ENCODE measurements at places on chromosomes 6 and 20.

- DNase-seq = no peak
Observed at GRCh38 chr6:384898-385297, 6.7 kb upstream of the IRF4 start.

GRCh38 chr6:131982740-131983259 lies 31.6 kb upstream of the CCN2 start:
- no peak for DNase-seq

DNA sequence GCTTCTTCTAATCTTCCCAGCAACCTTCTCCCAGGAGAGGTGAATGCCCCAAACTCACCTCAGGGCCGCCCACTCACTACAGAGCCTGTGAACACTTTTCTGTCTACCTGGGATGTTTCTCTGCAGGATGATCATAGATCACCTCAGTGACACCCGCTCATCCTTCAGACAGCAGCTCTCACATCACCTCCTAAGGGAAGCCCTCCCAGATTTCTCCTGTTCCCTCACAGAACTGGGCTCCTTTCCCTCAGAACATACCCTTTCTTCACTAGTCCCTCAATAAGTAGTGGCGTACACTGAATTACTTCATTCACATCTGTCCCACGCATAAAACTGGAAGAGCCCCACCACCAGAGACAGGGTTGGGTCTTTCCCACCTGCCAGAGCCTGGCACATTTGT lies 57.8 kb downstream of the CDK5RAP1 start:
- no peak for DNase-seq

GRCh38 chr6:16721977-16722376 lies 39.3 kb downstream of the ATXN1 start:
- DNase-seq = peak; percentile 11

GRCh38 chr6:48087448-48087847 lies 23.5 kb downstream of the PTCHD4 start:
- no peak for DNase-seq

DNA sequence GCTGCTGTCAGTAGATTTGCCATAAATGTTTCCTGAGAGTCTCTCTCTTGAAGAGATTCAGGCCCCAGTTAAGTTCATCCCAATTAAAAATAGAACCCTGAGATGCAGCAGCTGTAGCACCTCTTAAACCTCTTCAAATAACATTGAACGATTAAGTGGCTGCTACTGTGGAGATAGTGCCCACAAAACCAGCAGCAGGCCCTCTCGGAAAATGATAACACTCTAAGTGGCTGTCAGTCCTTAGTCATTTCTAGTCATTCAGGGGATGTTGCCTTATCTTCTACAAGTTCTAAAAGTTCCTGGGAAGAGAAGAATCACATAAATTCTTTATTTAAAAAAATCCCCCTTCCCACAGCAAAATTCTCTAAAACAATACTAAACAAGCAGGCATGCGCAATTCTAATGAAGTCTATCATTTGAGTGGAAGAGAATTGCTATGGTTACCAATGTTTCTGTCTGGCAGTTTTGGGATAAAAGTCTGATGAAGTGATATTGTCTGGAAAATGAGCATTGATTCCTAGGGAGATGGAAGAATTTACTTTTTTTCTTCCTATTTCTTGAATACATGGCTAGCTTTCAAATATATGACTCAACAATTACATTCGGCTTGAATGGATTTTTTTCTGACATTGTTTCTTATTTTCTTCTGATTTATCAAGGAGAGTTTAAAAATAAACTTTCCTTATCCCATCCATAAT lies 131.9 kb downstream of the TRMT11 start:
- no peak for DNase-seq

All from NCI-H1930 (cell line).